Fibroblast of lung (primary cell): ENCODE measurements at places on chromosomes 3 and 15.

GRCh38 chr15:23797747-23798446, 110.8 kb upstream of the NDN start:
- H3K4me3 ChIP-seq = no peak overlapping the region
- no peaks in the 10 kb centered on the region for H3K27me3 ChIP-seq
- H3K27ac ChIP-seq = no peak overlapping the region

- no peaks in the 10 kb centered on the region for H3K36me3 ChIP-seq
- DNase-seq = peak; percentile 47
- H3K27me3 ChIP-seq = no peaks in the 10 kb centered on the region
- H3K4me3 ChIP-seq = no peak overlapping the region
Measured at GRCh38 chr3:192130534-192131132, 596.7 kb downstream of the FGF12 start.

DNA sequence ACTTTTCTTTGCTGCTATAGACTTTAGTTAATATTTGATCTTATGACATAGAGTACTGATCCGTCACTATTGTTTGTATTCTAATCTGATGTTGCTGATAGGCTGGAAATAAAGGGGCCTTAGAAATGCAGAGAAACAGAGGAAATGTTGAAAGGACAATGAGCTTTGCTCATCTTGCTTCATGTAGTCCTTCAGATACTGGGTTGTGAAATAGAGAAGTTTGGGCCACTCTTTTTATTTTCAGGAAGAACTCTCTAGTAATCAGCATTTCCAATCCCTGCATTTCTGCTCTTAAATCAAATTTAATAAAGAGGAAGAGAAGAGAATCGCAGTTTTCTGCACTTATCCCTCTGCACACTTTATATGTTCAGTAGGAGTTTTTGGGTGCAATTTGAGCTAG, 192.8 kb upstream of the THBS1 start:
- DNase-seq = no peak
- no peak overlapping the region for H3K27ac ChIP-seq
- H3K4me3 ChIP-seq = no peak overlapping the region
- H3K36me3 ChIP-seq = no peaks in the 10 kb centered on the region
- H3K27me3 ChIP-seq = no peaks in the 10 kb centered on the region
- no peaks in the 10 kb centered on the region for H3K4me1 ChIP-seq

GRCh38 chr15:76229266-76229665, 82.0 kb downstream of the ETFA start:
- H3K4me3 ChIP-seq = no peak overlapping the region
- H3K4me1 ChIP-seq = no peaks in the 10 kb centered on the region
- H3K27me3 ChIP-seq = no peaks in the 10 kb centered on the region
- no peak for DNase-seq
- no peak overlapping the region for H3K27ac ChIP-seq

GRCh38 chr15:64915518-64916227, 4.0 kb downstream of the ANKDD1A start:
- H3K27ac ChIP-seq = no peak overlapping the region
- DNase-seq = no peak
- H3K27me3 ChIP-seq = no peaks in the 10 kb centered on the region
